Neural crest cell (in vitro differentiated cells): ENCODE measurements at places on chromosomes 3 and 15. TPM values are rescaled to one million over a fixed set of nuclear protein-coding genes. Genes with fewer than 3 reads are reported as not detected.
A peak's percentile ranks its signal among the peaks of the same experiment; 100 is the strongest.

GRCh38 chr15:90931828-90932659 lies at the start of gene HDDC3:
HDDC3 (minus strand) TSS chr15:90932549; CDS start chr15:90932540, 9 bp downstream.
- peak within 1 kb of the TSS; percentile 91 for H3K4me3 ChIP-seq
- peaks cover 32% of the 10 kb centered on the region for H3K4me1 ChIP-seq

DNA sequence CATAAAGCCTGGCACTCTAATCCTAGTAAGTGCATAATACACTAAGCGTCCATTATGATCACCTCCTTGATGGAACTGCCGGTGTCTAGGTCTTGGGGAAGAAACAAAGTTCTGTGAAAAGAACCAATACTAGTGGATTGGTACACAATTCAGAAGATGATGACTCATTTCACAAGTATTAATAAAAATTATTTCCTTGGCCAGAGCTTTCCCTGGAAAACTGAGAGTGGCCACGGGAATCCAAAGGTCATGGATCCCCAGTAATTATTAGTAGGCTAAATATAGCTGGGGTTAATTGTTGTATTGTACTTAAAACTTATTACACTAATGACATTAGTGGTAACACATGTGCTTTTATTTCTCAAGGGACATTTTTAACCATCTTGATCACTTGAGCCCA lies 808.0 kb upstream of the NR2F2 start:
- H3K4me1 ChIP-seq = peaks cover 5% of the 10 kb centered on the region
- DNase-seq = no peak
- no peak overlapping the region for H3K4me3 ChIP-seq

DNA sequence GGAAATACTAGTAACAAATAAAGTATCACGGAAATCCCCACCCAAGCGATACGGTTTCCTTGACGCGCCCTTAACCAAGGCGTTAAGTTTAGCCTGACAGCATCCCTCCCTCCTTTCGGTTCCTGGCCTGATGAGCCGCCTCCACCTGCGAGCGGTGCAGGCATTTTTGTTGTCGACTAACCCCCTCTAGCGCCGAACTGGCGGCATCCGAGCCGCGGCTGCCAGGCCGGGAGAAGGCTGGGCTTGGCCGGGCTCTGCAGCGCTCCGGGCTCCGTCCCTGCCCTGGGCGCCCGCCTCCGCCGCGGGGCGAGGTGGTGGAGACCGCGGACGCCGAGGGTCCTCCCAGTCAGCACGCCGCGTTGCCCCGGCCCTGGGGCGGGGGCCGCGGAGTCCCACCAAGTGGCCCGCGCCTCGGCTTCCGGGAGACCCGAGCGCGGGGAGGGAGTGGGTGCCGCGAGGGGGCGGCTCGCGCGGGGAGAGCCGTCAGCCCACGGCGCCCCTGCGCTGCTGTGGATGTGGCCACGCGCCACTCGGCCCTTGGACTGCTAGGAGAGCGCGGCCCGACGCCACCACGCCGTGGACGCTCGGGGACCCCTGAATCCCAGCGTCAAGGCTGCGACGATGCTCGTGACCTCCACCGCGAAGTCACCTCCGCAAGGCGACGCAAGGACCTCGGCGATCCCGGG lies 1.1 kb upstream of the EPHA6 start:
- H3K36me3 ChIP-seq = no peaks in the 10 kb centered on the region
- peak overlapping the region; percentile 91 for H3K4me3 ChIP-seq
- peak; percentile 78 for DNase-seq
- peaks cover 55% of the 10 kb centered on the region for H3K27me3 ChIP-seq
- H3K27ac ChIP-seq = no peak overlapping the region

GRCh38 chr15:86328658-86329057 lies 249.0 kb downstream of the AGBL1 start:
- no peak overlapping the region for H3K4me3 ChIP-seq
- peaks cover 2% of the 10 kb centered on the region for H3K36me3 ChIP-seq
- DNase-seq = no peak
- H3K27me3 ChIP-seq = peaks cover 18% of the 10 kb centered on the region
- no peak overlapping the region for H3K27ac ChIP-seq
- no peaks in the 10 kb centered on the region for H3K4me1 ChIP-seq

DNA sequence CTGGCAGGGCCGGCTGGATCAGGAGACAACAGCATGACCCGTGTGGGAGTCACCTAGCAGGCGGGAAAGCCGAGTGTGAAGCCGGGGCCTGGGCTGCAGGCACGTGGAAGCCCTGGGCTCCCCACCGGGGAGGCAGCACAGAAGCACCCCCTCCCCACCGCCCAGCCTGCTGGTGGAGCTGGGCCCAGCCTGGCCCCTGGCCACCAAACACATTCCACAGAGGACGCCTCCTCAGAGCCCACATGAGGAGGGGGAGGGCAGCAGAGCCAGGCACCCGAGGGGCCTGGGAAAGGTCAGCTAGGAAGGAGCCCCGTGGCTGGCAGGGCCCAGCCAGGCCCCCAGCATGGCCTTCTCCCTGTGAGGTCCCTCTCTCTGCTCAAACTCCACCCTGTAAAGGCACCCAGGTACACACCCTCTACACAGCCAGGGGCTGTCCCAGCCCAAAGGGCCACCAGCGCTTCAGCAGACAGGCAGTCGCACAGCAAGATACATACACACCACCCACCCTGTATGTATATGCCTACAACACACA lies 4.5 kb downstream of the PLXNB1 start:
- peak overlapping the region; percentile 83 for H3K4me3 ChIP-seq
- no peak for DNase-seq
- peak overlapping the region; percentile 89 for H3K27ac ChIP-seq
- H3K27me3 ChIP-seq = no peaks in the 10 kb centered on the region

DNA sequence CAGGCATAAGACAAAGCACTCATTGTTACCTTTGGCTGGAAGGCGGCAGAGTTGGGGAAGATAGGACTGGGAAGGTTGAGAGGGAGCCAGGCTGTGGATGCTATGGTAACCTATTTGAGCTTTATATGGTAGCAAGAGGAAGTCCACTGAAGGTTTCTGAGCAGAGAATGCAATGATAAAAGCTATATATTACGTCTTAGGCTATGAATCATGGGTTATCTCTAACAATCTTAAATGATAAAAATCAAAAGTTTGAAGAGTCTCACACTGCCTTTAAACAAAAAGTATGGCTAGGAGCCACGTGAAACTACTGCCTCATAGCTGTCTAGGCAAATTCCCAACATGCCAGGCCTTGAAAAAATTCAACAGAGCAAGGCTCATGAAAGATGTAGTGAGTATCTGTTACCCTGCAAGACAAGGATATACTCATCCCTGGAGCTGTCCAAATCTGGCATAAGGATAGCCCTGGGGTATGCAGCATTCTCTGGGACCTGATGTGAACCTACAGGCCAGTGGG lies 4.1 kb downstream of the P3H2 start:
- H3K36me3 ChIP-seq = peaks cover 2% of the 10 kb centered on the region
- H3K27ac ChIP-seq = no peak overlapping the region
- DNase-seq = no peak
- peaks cover 20% of the 10 kb centered on the region for H3K4me1 ChIP-seq
- peaks cover 19% of the 10 kb centered on the region for H3K27me3 ChIP-seq
- H3K4me3 ChIP-seq = peak overlapping the region; percentile 61

Gene UPK1B
- total RNA-seq = not detected in 2 replicates

Gene SRGAP3
- total RNA-seq = 58.4 and 60.5 TPM in 2 replicates

DNA sequence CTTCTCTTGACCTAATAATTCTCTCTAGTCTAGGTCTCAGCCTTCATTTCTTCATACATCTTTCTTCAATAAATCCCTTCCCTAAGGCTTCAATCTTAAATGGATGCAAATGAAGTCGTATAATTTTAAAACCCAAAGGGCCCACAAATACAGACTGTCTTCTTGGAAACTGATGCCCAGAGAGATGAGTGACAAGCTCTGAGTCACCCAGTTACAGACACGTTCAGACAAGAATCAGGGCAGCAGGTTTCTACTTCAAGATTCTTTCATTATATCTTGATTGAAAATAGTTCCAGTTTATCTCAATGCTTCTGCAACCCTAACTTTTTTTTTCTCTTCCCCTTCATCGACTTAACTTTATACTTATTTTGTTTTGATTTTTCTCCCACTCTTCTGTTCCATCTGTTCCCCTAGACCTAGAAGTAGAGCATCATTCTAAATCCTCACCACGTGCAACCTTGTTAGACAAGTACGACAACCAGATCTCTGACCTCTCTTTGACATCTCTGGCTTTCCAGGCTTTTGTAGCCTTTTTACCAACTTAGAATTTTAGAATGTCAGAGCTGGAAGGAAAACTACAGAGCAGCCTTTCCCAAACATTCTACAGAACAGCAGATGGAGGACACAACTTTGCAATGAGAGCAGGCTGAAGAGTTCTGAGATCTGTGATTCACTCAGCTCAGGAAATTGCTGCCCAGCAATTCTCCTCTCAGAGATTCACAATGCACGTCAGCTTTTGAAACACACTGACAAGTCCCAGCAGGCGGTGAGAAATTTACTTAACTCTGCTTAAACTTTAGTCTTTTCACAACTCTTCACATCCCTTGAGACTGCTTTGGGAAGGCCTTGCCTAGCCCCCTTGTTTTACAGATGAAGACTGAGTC lies 25.3 kb downstream of the NCEH1 start:
- DNase-seq = no peak
- H3K4me1 ChIP-seq = no peaks in the 10 kb centered on the region
- no peak overlapping the region for H3K4me3 ChIP-seq
- H3K27ac ChIP-seq = no peak overlapping the region

DNA sequence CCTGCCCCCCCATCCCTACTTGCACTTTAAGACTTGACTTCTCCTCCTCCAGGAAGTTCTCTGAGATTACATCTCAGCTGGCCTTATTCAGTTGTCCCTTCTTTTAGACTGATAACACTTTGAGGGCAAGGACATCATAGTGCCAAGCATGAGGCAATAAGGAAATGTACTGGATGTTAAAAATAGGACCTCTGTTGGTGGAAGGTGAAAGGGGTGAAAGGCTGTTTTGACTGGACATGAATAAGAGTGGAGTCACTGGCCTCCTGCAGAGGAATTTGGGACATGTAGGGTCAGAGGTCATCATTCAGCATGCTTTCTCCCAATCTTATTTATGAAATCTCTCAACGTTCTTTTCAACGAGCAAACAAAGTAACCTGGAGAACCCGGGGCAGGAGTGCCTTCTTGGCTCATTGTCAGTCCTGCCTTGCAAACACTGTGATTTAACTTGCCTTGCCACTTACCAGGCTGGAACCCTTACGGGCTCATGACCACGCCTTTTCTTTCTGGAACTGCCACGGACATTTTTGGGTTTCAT lies 38.6 kb downstream of the TRIM71 start:
- DNase-seq = no peak
- H3K36me3 ChIP-seq = no peaks in the 10 kb centered on the region
- H3K4me3 ChIP-seq = peak overlapping the region; percentile 16
- H3K27me3 ChIP-seq = no peaks in the 10 kb centered on the region
- H3K4me1 ChIP-seq = peaks cover 75% of the 10 kb centered on the region

GRCh38 chr3:43997316-43997715 lies 244.4 kb upstream of the TOPAZ1 start:
- no peaks in the 10 kb centered on the region for H3K36me3 ChIP-seq
- no peak overlapping the region for H3K27ac ChIP-seq
- peaks cover 97% of the 10 kb centered on the region for H3K27me3 ChIP-seq
- no peak for DNase-seq
- peaks cover 40% of the 10 kb centered on the region for H3K4me1 ChIP-seq
- H3K4me3 ChIP-seq = peak overlapping the region; percentile 87
